GM23248 (cell line): ENCODE measurements at places on chromosomes 5 and 9. TPM values are rescaled to one million over a fixed set of nuclear protein-coding genes. Genes with fewer than 3 reads are reported as not detected.

The PLEKHG4B gene
- polyA plus RNA-seq = not detected in 2 replicates

The PCDHB13 gene
- polyA plus RNA-seq = 1.6 and 2.0 TPM in 2 replicates

The SPATA31A3 gene
- polyA plus RNA-seq = not detected in 2 replicates

GRCh38 chr5:137737349-137738131, 1.7 kb upstream of the KLHL3 start:
- DNase-seq = peak; percentile 54
- no peak overlapping the region for H3K27ac ChIP-seq
- peaks cover 11% of the 10 kb centered on the region; the same call in 1 of the 2 replicates for H3K4me1 ChIP-seq
- no peak overlapping the region for H3K4me3 ChIP-seq
- H3K36me3 ChIP-seq = no peaks in the 10 kb centered on the region

GRCh38 chr5:172715421-172715780, 55.6 kb downstream of the DUSP1 start:
- no peak for DNase-seq
- H3K36me3 ChIP-seq = no peaks in the 10 kb centered on the region
- peaks cover 10% of the 10 kb centered on the region for H3K4me1 ChIP-seq
- H3K27ac ChIP-seq = 0 out of 2 replicates have a peak overlapping the region, but pooled peaks have one; percentile 5
- no peaks in the 10 kb centered on the region for H3K27me3 ChIP-seq

GRCh38 chr5:139964994-139965565, 78.0 kb downstream of the NRG2 start:
- no peak for DNase-seq
- H3K27me3 ChIP-seq = peaks cover 20% of the 10 kb centered on the region
- H3K4me3 ChIP-seq = no peak overlapping the region
- no peaks in the 10 kb centered on the region for H3K4me1 ChIP-seq

- H3K36me3 ChIP-seq = no peaks in the 10 kb centered on the region
- no peak for DNase-seq
- no peaks in the 10 kb centered on the region for H3K4me1 ChIP-seq
- H3K27ac ChIP-seq = no peak overlapping the region
Observed at GRCh38 chr5:62263401-62263800, 42.6 kb upstream of the KIF2A start.

GRCh38 chr9:12274577-12274976, 418.6 kb upstream of the TYRP1 start:
- H3K27ac ChIP-seq = no peak overlapping the region
- no peak for DNase-seq
- H3K27me3 ChIP-seq = no peaks in the 10 kb centered on the region
- no peaks in the 10 kb centered on the region for H3K36me3 ChIP-seq
- H3K4me3 ChIP-seq = no peak overlapping the region

GRCh38 chr5:3126639-3127038, 375.2 kb upstream of the IRX2 start:
- no peak overlapping the region for H3K27ac ChIP-seq
- no peaks in the 10 kb centered on the region for H3K36me3 ChIP-seq

- H3K4me3 ChIP-seq = no peak overlapping the region
- no peak overlapping the region for H3K27ac ChIP-seq
- H3K4me1 ChIP-seq = no peaks in the 10 kb centered on the region
- H3K27me3 ChIP-seq = no peaks in the 10 kb centered on the region
- DNase-seq = no peak
Observed at GRCh38 chr9:17739022-17739421, 160.2 kb downstream of the SH3GL2 start.

DNA sequence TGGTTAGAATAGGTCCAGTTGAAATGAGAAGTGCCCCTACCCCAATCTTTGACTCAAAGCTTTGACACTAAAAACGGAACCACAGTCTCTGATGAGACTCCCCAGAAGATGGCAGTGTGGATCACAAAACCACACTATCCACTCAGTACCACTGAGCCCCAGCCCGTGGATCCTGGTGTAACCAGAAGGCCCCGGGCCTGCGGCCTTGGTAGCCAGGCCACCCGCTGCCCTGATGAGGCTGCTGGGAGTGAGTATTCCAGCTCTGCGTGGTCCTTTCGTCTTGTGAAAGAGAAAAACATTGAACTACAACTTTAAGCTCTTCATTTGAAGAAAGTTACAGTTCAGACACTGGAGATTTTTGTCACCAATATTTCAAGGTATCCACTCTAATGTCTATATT, 42.2 kb upstream of the FBP1 start:
- H3K27me3 ChIP-seq = no peaks in the 10 kb centered on the region
- peak overlapping the region; percentile 31; the same call in 1 of the 2 replicates for H3K4me3 ChIP-seq
- peaks cover 7% of the 10 kb centered on the region for H3K4me1 ChIP-seq
- H3K36me3 ChIP-seq = no peaks in the 10 kb centered on the region
